Effector memory CD4-positive, alpha-beta T cell (primary cell): ENCODE measurements at places on chromosomes 4 and X.
A peak's percentile ranks its signal among the peaks of the same experiment; 100 is the strongest.

DNA sequence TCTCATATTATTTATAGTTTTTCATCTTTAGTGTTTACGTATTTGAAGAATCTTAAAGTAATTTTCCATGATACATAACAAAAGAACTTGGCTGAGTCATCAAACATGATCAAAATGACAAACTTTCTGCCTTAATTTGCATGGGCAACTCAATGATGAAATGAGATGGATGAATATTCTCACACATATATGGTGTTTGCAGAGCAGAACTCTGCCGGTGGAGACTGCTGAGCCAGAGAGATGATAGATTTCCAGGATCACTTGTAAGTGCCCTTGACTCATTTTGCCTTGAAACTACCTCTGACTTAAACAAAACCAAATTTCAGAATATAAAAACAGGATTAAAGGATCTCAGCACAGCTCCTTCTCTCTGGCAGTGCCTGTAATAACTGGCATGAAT, 38.2 kb downstream of the TRPC3 start:
- DNase-seq, result no peak
- H3K4me3 ChIP-seq, result no peak overlapping the region
- H3K36me3 ChIP-seq, result no peaks in the 10 kb centered on the region
- no peaks in the 10 kb centered on the region for H3K4me1 ChIP-seq
- no peak overlapping the region for H3K27ac ChIP-seq

DNA sequence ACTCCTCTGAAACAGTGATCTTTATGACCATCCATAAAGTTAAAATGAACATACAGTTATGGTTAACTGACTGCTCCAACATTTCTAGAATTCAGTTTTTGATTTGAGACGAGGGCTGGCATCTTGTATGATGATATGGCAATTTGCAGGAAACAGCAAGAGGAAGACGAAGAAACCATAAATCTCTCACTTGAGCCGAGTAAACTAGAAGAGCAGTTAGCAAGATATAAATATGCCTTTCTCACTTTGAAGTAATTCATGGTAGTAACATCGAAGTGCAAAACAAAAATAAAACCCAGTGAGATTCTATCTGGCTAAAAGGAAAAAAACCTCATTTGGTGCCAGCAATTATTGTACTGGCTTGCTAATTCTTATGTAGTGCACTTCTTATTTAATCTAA, 139.0 kb upstream of the SPRY1 start:
- no peak for DNase-seq
- no peak overlapping the region for H3K27ac ChIP-seq
- H3K4me1 ChIP-seq, result no peaks in the 10 kb centered on the region
- H3K36me3 ChIP-seq, result peaks cover 6% of the 10 kb centered on the region
- H3K4me3 ChIP-seq, result no peak overlapping the region

GRCh38 chrX:55340896-55341433, 76.2 kb upstream of the PAGE3 start:
- H3K27ac ChIP-seq, result no peak overlapping the region
- peaks cover 6% of the 10 kb centered on the region for H3K4me1 ChIP-seq
- no peak overlapping the region for H3K4me3 ChIP-seq

- no peak overlapping the region for H3K27ac ChIP-seq
- H3K4me1 ChIP-seq, result no peaks in the 10 kb centered on the region
- no peaks in the 10 kb centered on the region for H3K27me3 ChIP-seq
- no peak for DNase-seq
- H3K4me3 ChIP-seq, result no peak overlapping the region
Measured at GRCh38 chr4:5510504-5510903, 197.9 kb downstream of the EVC2 start.

GRCh38 chrX:80578517-80579105, 158.4 kb downstream of the TENT5D start:
- DNase-seq, result no peak
- no peaks in the 10 kb centered on the region for H3K4me1 ChIP-seq
- no peak overlapping the region for H3K27ac ChIP-seq
- no peaks in the 10 kb centered on the region for H3K36me3 ChIP-seq
- H3K4me3 ChIP-seq, result no peak overlapping the region

DNA sequence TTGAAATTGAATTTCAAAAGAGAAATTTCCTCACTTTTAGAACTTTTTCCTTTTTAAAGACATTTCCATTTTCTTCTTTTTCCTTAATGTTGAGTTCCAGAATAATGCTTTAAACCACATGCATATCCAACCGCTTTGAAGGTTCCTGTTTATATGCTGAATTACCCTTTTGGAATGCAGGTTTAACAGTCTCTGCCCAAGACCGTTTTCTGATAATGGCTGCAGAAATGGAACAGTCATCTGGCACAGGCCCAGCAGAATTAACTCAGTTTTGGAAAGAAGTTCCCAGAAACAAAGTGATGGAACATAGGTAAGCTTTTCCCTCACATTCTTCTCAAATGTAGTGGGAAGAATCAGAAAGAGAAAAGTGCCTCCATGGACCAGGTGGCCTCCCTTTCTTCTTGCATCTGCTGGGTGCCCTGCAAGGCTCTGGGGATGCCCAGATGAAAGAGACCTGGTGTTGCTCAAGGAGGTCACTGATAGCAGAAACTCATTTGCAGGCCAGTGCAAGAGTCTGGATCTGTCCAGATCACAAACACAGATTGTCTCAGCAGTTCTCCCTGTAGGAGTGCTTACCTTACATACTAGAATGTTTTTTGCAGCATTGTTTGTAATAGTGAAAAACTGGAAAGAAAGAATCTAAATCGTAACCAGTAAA, 42.9 kb downstream of the MOSPD2 start:
- no peak for DNase-seq
- H3K36me3 ChIP-seq, result peaks cover 4% of the 10 kb centered on the region
- H3K4me1 ChIP-seq, result no peaks in the 10 kb centered on the region
- H3K27ac ChIP-seq, result no peak overlapping the region
- no peaks in the 10 kb centered on the region for H3K27me3 ChIP-seq

DNA sequence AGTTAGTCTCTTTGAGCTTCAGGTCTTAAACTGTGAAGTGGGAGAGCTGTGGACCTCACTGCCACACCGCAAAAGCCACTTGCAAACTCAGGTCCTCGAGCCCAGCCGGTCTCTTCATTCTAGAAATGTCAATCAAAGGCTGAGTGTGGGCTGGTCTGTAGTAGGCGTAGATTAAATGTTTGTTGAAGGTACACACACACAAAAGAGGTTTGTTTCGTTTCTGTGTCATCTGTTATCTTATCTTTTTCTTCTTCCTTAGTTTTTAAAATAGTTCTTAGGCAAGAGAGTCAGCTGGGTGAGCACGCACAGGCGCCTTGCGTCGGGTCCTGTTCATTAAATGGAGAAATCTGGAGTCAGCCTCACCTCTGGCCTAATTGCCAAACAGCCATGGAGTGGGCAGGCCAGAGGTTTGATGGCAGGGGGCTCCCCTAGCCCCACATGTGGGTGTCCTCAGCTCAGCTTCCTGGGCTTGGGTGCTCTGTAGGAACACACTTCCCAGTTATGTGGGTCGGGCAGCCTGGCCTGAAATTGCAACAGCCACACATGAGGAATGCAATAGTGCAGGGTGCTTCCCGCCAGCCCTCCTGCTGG, 836 bp upstream of the PSAPL1 start:
- no peaks in the 10 kb centered on the region for H3K27me3 ChIP-seq
- no peaks in the 10 kb centered on the region for H3K4me1 ChIP-seq
- no peak for DNase-seq

- no peak overlapping the region for H3K27ac ChIP-seq
- no peaks in the 10 kb centered on the region for H3K36me3 ChIP-seq
- H3K4me1 ChIP-seq, result no peaks in the 10 kb centered on the region
- no peaks in the 10 kb centered on the region for H3K27me3 ChIP-seq
Measured at GRCh38 chr4:137514406-137515111, 17.7 kb downstream of the PCDH18 start.

- H3K27me3 ChIP-seq, result no peaks in the 10 kb centered on the region
- H3K4me1 ChIP-seq, result no peaks in the 10 kb centered on the region
- H3K27ac ChIP-seq, result no peak overlapping the region
- DNase-seq, result no peak
- H3K4me3 ChIP-seq, result no peak overlapping the region
Measured at GRCh38 chrX:120452131-120452530, 17.0 kb downstream of the LAMP2 start.

GRCh38 chrX:48684134-48684533, 535 bp downstream of the WAS start:
- H3K4me1 ChIP-seq, result peaks cover 13% of the 10 kb centered on the region
- H3K4me3 ChIP-seq, result peak overlapping the region; percentile 65
- H3K27ac ChIP-seq, result peak overlapping the region; percentile 71

DNA sequence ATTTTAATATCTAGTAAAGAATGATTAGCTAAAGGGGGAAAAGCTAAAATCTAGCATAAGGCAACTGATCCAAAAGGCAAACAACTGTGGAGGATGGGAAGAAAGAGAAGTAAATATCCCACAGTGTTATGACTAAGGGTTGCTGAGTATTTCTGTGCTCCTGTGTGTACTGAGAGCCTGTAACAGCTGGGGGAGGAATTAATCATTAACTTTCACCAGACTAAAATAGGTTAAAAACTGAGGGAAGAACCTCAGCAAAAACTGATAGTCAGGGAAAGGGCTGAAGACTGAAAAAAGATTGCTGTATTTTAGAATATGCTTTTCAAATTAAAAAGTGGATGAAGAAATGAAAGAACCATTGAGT, 365.9 kb downstream of the CXXC4 start:
- H3K4me3 ChIP-seq, result no peak overlapping the region
- H3K27me3 ChIP-seq, result no peaks in the 10 kb centered on the region
- DNase-seq, result no peak
- H3K4me1 ChIP-seq, result no peaks in the 10 kb centered on the region

- no peaks in the 10 kb centered on the region for H3K36me3 ChIP-seq
- DNase-seq, result no peak
- no peaks in the 10 kb centered on the region for H3K27me3 ChIP-seq
Measured at GRCh38 chr4:24763631-24764297, 31.6 kb upstream of the SOD3 start.
